ENCODE measurements at places on chromosomes 1 and 21. TPM values are rescaled to one million over a fixed set of nuclear protein-coding genes. Genes with fewer than 3 reads are reported as not detected.

The UAP1 gene
- total RNA-seq = 66.5 TPM

The NBPF26 gene
- total RNA-seq = 68.7 TPM

The TMEM82 gene
- total RNA-seq = not detected

- no peak overlapping the region for H3K4me3 ChIP-seq
- H3K4me1 ChIP-seq = no peaks in the 10 kb centered on the region
- no peak overlapping the region for H3K27ac ChIP-seq
- no peaks in the 10 kb centered on the region for H3K27me3 ChIP-seq
Measured at GRCh38 chr1:55826381-55827080, 611.4 kb upstream of the USP24 start.

The OR2L5 gene
- total RNA-seq = not detected

The FHAD1 gene
- total RNA-seq = 4.1 TPM

GRCh38 chr1:115726161-115726560 lies 42.4 kb downstream of the CASQ2 start:
- no peak overlapping the region for H3K4me3 ChIP-seq
- H3K27ac ChIP-seq = peak overlapping the region; percentile 49
- DNase-seq = no peak
- no peaks in the 10 kb centered on the region for H3K36me3 ChIP-seq
- H3K27me3 ChIP-seq = no peaks in the 10 kb centered on the region

GRCh38 chr21:25396135-25396711 lies 211.1 kb downstream of the MRPL39 start:
- H3K27me3 ChIP-seq = no peaks in the 10 kb centered on the region
- no peak overlapping the region for H3K4me3 ChIP-seq
- no peaks in the 10 kb centered on the region for H3K36me3 ChIP-seq
- H3K27ac ChIP-seq = no peak overlapping the region
- H3K4me1 ChIP-seq = no peaks in the 10 kb centered on the region
- DNase-seq = no peak

The LCE2C gene
- not detected for total RNA-seq

- DNase-seq = peak; percentile 28
- no peaks in the 10 kb centered on the region for H3K4me1 ChIP-seq
- H3K36me3 ChIP-seq = no peaks in the 10 kb centered on the region
- H3K27me3 ChIP-seq = no peaks in the 10 kb centered on the region
- no peak overlapping the region for H3K4me3 ChIP-seq
Measured at GRCh38 chr1:33007190-33008050, 29.3 kb downstream of the AK2 start.

- H3K4me3 ChIP-seq = no peak overlapping the region
- H3K27me3 ChIP-seq = no peaks in the 10 kb centered on the region
Measured at GRCh38 chr1:61904354-61904753, 162.1 kb downstream of the PATJ start.

GRCh38 chr1:65170511-65171142 lies 22.6 kb downstream of the AK4 start:
- peak; percentile 34 for DNase-seq
- no peaks in the 10 kb centered on the region for H3K27me3 ChIP-seq
- no peak overlapping the region for H3K4me3 ChIP-seq
- no peak overlapping the region for H3K27ac ChIP-seq

The TMPRSS15 gene
- total RNA-seq = not detected

DNA sequence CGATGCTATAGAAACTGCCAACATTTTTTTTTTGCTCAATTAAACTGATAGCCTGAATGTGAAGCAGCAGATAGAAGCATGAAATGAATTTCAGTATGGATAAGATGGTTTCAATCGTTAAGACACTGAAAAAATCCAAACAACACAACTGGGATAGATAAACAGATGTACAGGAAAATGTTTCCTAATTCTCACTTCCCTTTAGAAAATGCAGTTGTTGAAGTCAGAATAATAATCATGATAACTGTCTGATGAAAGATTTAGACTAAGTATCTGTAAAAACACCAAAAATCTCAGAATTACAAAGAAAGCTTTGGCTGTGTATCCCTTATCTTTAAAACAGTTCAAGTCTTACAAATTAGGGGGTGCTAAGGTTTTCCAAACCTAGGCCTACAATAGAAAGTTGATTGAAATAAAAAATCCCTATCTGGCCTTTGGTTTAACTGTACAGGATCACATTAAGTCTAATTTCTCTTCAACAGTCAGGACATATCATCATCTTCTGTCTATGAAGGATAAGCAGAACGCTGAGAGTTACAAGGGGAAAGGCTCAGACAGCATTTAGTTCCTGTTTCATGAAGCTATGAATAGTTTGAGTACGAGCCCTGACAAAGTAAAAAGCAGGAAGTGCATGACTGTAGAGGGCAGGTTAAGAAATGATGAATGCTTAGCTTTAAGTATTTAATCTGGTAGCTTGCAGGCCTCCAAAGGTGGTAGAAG lies 203.2 kb downstream of the APP start:
- H3K4me3 ChIP-seq = no peak overlapping the region
- no peaks in the 10 kb centered on the region for H3K36me3 ChIP-seq
- no peak for DNase-seq
- no peaks in the 10 kb centered on the region for H3K4me1 ChIP-seq
- H3K27ac ChIP-seq = no peak overlapping the region

- H3K4me3 ChIP-seq = no peak overlapping the region
- no peak for DNase-seq
- no peaks in the 10 kb centered on the region for H3K4me1 ChIP-seq
- H3K27ac ChIP-seq = no peak overlapping the region
Measured at GRCh38 chr1:169326261-169326955, 41.2 kb downstream of the NME7 start.

DNA sequence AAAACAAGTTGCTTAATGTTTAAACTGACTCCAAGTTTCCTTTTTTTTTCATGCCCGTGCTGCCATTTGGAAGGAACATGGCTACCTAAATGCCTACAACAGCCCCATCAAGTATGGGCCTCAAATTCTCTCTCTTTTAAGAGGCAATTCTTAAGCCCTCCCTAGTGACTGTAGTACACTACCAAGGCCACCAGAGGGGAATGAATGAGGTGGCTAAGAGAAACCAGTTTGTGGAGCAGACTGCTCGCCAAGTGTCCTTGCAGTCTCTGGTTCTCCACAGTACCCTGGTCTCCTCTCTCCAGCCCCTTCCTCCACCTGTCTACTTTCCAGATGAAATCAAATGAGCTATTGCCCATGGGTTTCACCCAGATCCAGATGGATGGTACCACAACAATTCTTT lies 1809.6 kb downstream of the BRINP3 start:
- H3K27me3 ChIP-seq = no peaks in the 10 kb centered on the region
- no peaks in the 10 kb centered on the region for H3K4me1 ChIP-seq
- no peak for DNase-seq
- H3K4me3 ChIP-seq = no peak overlapping the region
- no peaks in the 10 kb centered on the region for H3K36me3 ChIP-seq
- no peak overlapping the region for H3K27ac ChIP-seq

DNA sequence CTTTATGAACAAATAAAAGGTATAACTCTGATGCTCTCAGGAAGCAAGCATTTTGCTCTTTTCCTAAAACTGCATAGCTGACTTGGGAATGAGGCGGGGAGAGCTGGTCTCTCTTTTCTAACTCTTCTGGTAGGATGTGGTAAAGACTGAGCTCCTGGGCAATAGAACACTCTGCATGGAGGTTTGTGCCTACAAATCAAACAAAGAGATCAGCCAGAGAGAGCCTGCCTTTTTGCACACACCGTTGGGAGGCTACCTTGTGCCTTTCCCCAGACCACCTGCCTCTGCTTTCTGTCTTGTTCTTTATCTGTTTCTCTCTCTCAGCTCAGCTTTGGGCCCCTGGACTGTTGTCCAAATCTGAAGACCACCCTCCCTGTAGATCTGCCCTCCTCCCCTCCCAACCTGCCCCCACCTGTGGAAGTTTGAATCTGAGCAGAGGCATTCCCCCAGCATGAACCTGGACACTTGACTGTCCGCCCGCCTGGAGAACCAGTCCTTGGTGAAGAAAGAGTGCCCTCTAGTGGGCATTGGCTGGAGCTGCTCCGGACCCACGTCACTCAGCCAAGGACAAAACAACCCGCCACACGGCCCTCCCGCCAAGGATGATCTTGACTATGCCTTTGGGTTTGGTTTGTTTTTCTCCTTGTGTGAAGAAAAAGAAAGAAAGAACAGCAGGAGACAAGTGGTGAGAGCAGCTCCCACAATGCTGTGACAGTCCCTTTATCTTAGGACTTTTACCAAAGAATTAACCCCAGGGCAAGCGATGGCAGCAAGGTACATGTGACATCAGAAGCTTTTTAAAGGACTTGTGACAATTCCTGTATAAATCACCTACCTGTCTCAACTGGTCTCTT lies 228.2 kb downstream of the PBX1 start:
- H3K27ac ChIP-seq = peak overlapping the region; percentile 92
- peak; percentile 94 for DNase-seq
- H3K27me3 ChIP-seq = no peaks in the 10 kb centered on the region
- H3K4me3 ChIP-seq = no peak overlapping the region
- H3K36me3 ChIP-seq = no peaks in the 10 kb centered on the region

GRCh38 chr1:206554211-206554610 lies 46.9 kb downstream of the RASSF5 start:
- DNase-seq = no peak
- no peak overlapping the region for H3K4me3 ChIP-seq
- H3K36me3 ChIP-seq = no peaks in the 10 kb centered on the region
- H3K27ac ChIP-seq = no peak overlapping the region
- H3K27me3 ChIP-seq = no peaks in the 10 kb centered on the region

- no peak overlapping the region for H3K27ac ChIP-seq
- H3K4me3 ChIP-seq = no peak overlapping the region
- no peaks in the 10 kb centered on the region for H3K4me1 ChIP-seq
- no peaks in the 10 kb centered on the region for H3K36me3 ChIP-seq
Measured at GRCh38 chr1:13945856-13946255, 245.9 kb downstream of the PRDM2 start.

DNA sequence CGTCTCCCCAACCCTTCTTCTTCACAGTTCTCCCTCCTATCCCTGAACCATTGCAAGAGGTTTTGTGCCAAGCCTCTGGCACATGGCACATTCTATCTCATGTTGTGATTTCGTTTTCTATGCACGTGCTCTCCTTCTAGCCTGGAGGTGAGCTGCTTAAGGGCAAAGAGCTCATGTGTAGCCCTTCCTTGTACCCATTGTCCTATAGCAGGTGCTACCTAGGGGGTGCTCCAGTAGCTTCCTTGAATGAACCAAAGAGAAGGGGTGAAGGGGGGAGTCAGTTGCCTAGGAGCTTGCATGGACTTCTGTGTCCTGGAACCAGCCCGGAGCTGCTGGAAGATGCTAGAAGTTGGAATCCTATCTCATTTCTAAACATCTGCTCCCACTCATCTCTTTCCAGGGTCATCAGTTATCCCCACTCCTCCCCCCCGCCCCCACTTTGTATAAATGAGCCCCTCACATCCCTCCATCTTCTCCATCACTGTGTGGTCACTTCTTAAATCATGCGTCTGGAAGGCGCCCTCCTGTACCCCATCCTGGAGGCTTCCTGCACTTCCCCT lies 535 bp upstream of the DISC1 start:
- no peak for DNase-seq
- H3K4me3 ChIP-seq = peak overlapping the region; percentile 72
- peak overlapping the region; percentile 84 for H3K27ac ChIP-seq
- no peaks in the 10 kb centered on the region for H3K27me3 ChIP-seq
- H3K4me1 ChIP-seq = peaks cover 9% of the 10 kb centered on the region

DNA sequence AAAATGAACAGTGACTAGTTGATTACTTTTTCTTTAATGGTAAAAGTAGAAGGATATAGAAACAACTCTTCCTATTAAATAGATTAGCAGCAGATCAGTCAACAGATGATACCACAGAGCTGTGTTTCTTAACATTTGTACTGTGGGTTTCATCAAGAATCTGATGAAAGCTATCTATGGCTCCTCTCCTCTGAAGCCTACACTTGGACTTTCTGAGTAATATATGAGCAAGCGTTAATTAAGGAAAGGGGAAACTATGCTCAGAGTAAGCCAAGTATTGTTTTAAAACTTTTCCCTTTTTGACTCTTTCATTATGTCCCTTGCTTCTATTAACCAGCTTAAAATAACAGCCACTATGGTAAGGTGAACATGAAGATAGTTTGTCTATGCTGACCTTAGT lies 10.8 kb downstream of the ARID4B start:
- H3K27me3 ChIP-seq = no peaks in the 10 kb centered on the region
- H3K4me1 ChIP-seq = no peaks in the 10 kb centered on the region
- no peak overlapping the region for H3K4me3 ChIP-seq
- no peak for DNase-seq

Data from uterus (tissue), 4 donors.